Calu3 (cell line): ENCODE measurements at places on chromosomes 3 and 15.
A peak's percentile ranks its signal among the peaks of the same experiment; 100 is the strongest.

- H3K4me1 ChIP-seq = no peaks in the 10 kb centered on the region
- H3K4me3 ChIP-seq = peak overlapping the region; percentile 95
- H3K27ac ChIP-seq = peak overlapping the region; percentile 20
- no peaks in the 10 kb centered on the region for H3K27me3 ChIP-seq
- peaks cover 44% of the 10 kb centered on the region for H3K36me3 ChIP-seq
Observed at GRCh38 chr15:65184305-65184867, 756 bp downstream of the CLPX start.

DNA sequence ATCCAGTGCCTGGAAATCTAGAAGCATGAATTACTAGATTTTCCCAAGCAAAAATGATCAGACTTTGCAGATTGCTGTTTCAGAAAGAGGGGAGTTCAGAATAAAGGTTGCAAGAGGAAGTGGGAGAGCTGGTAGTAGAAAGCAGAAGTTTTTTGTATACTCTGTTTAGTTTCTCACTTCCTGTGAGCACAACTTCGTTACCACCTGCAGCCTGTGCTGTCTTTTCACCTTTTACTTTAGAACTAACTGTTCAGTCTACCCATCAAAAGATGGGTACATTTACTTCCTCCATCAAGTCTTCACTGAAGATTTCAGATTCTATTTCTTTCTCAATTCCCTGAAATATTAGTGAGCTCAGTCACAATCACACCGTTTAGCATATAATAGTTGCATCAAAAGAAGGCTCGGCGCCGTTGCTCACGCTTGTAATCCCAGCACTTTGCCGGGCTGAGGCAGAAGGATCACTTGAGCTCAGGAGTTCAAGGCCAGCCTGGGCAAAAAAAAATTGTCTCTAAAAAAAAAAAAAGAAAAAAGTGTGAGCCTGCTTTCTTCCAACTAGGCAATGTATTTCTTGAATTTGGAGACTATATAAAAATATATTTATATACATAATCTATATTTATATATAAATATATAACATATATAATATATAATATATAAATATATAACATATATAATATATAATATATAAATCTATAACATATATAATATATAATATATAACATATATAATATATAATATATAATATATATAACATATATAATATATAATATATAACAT is 1.8 kb upstream of the CEP97 start:
- H3K4me1 ChIP-seq = no peaks in the 10 kb centered on the region
- no peak overlapping the region for H3K4me3 ChIP-seq
- DNase-seq = no peak
- no peaks in the 10 kb centered on the region for H3K27me3 ChIP-seq

DNA sequence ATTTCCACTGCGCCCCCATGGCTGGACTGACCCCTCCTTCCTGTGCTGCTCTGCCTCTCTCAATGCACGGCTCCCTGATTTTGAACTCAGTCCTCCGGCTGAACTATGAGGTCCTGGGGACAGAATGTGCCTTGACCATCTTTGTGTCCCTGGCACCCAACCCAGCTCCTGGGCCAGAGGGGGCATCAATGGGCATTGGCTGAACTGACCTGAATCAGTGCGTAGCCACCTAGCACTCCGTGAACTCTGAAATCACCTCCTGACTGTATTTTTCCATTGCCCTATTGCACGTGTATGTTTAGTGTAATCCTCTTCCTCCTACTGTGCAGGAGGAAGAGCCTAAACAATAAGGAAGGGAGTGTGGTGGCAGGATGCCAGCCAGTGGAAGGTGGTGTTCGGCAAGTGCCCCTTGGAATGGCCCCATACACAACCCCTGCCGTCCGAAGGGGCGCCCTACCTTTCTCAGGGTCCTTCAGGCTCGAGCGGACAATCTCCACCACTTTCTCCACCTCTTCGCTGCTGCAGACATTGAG is 33.5 kb downstream of the BDH1 start:
- H3K27ac ChIP-seq = peak overlapping the region; percentile 98
- H3K27me3 ChIP-seq = no peaks in the 10 kb centered on the region
- H3K4me3 ChIP-seq = peak overlapping the region; percentile 54
- H3K36me3 ChIP-seq = peaks cover 37% of the 10 kb centered on the region

DNA sequence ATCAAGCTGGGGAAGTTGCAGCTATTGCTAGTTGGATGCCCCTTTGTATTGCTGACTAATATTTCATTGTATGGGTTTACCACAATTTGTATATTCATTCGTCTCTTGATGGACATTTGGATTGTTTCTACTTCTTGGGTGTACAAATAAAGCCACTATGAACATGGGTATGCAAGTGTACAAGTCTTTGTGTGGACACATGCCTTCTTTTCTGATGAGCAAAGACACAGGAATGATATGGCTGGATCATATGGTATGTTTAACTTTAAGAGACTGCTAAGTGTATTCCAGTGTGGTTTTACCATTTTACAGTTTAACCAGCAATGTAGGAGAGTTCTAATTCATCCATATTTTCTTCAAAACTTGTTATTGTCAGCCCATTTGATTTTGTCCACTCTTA is 32.2 kb downstream of the NECTIN3 start:
- peaks cover 44% of the 10 kb centered on the region for H3K4me1 ChIP-seq
- H3K27ac ChIP-seq = no peak overlapping the region
- no peaks in the 10 kb centered on the region for H3K36me3 ChIP-seq
- H3K4me3 ChIP-seq = no peak overlapping the region

- no peak overlapping the region for H3K27ac ChIP-seq
- peaks cover 42% of the 10 kb centered on the region for H3K27me3 ChIP-seq
- DNase-seq = no peak
- no peaks in the 10 kb centered on the region for H3K4me1 ChIP-seq
- H3K4me3 ChIP-seq = no peak overlapping the region
Observed at GRCh38 chr3:10651506-10651905, 146.1 kb upstream of the ATP2B2 start.

DNA sequence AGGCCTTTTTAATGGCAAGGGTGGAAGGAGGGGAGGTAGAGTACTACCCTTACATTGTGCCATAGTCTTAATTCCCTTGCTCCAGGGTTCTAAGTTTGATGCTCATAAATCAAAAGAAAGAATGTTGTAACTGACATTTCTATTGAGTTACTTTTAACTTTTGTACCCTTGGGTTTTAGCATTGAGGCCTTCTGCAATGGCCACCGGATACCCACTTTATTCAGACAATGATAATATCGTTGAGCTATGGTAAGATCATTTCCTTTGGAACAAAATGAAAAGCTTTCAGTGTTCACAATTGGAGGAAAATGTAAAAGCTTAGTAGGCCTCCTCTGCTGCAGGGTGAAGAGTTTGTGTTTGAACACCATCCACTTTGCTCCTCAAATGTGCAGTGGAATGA is 16.8 kb downstream of the CGNL1 start:
- H3K4me1 ChIP-seq = no peaks in the 10 kb centered on the region
- no peaks in the 10 kb centered on the region for H3K27me3 ChIP-seq
- DNase-seq = no peak
- H3K4me3 ChIP-seq = no peak overlapping the region

DNA sequence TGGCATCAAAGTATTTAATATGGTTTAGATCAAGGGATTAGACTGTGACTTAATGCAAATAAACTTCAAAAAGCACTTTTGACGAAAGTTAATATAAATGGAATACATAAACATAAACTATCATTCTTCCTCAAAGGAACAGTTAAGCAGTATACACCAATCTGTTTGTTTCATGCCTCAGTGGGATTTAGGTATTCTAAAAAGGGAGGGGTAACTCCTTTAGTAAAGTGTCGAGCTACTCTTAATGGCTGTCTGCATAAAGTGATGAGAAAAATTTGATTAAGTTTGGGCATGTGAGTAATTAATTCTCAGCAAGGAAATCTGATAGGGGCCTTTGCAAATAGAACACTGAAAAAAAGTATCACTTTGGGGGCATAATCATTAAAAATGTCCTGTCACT is 176.9 kb downstream of the FRMD5 start:
- no peak for DNase-seq
- no peaks in the 10 kb centered on the region for H3K4me1 ChIP-seq
- no peak overlapping the region for H3K4me3 ChIP-seq
- H3K36me3 ChIP-seq = no peaks in the 10 kb centered on the region
- no peaks in the 10 kb centered on the region for H3K27me3 ChIP-seq

GRCh38 chr3:127408022-127408683 is 120.3 kb upstream of the PRR20G start:
- H3K27ac ChIP-seq = no peak overlapping the region
- H3K27me3 ChIP-seq = peaks cover 92% of the 10 kb centered on the region
- no peak for DNase-seq
- H3K36me3 ChIP-seq = no peaks in the 10 kb centered on the region
- peaks cover 7% of the 10 kb centered on the region for H3K4me1 ChIP-seq

- H3K36me3 ChIP-seq = peaks cover 24% of the 10 kb centered on the region
- H3K27me3 ChIP-seq = no peaks in the 10 kb centered on the region
- H3K27ac ChIP-seq = no peak overlapping the region
Observed at GRCh38 chr3:100740207-100740606, 30.9 kb downstream of the TFG start.

- no peak for DNase-seq
- no peaks in the 10 kb centered on the region for H3K36me3 ChIP-seq
- no peak overlapping the region for H3K27ac ChIP-seq
Observed at GRCh38 chr3:4721511-4721911, 228.4 kb downstream of the ITPR1 start.

DNA sequence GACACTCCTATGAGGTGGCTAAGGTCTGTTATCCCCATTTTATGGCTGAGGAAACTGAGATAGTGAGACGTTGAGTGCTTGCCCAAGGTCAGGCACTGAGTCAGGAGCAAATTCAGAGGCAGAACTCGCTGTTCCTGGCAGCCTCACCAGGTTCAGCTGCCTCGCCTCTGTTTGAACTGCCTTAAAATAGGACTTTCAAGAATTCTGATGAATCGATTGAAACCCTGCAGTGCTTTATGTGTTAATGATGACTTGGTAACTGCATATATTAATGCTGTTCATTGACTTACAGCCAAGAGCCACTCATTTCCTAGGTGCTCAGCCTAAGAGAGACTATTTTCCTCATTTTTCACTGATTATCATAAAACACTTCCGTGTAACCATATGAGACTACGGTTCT is 79.5 kb upstream of the BHLHE40 start:
- no peaks in the 10 kb centered on the region for H3K27me3 ChIP-seq
- H3K4me1 ChIP-seq = peaks cover 32% of the 10 kb centered on the region
- H3K4me3 ChIP-seq = peak overlapping the region; percentile 1
- no peak overlapping the region for H3K27ac ChIP-seq
- no peak for DNase-seq

DNA sequence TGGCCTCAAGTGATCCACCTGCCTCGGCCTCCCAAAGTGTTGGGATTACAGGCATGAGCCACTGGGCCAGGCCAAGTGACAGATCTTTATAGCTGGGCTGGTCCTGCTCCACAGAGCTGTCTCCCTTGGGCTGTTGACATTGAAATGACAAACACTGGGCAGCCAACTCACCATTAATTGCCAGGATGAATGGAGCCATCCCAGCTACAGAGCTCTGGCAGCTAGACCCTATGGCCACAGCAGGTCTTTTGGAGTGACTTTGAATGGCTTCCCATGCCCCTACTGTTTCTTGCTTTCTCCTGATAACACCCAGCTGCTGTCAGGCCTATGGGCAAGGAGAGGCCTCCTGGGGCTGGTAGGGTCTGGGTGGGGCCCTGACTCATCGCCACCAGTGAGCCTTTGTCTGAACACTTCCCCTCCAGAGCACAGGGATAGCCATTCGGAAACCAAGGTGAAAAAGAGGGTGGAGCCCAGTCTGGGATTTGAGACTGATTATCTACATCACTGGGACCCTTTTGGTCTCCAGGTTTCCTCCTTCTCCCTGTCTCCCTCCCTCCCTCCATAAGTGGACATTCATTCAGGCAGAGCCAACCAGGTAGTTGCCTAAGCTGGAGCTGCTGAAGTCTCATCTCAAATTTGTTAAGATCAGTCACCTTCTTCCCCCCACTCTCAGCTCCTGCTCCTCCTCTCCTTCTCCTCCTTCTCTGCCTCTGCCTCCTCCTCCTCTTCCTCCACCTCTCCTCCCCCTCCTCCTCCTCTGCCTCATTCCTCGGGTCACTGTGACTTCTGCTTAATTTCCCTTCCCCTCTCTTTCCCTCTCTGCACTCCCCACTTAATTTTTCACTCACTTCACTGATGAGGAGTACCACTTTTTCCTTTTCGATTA is 34.0 kb downstream of the BHLHE40 start:
- H3K36me3 ChIP-seq = peaks cover 29% of the 10 kb centered on the region
- no peak overlapping the region for H3K4me3 ChIP-seq
- peak overlapping the region; percentile 83 for H3K27ac ChIP-seq
- peak; percentile 84 for DNase-seq

- no peak for DNase-seq
- H3K27ac ChIP-seq = no peak overlapping the region
- H3K4me1 ChIP-seq = no peaks in the 10 kb centered on the region
- no peaks in the 10 kb centered on the region for H3K27me3 ChIP-seq
Observed at GRCh38 chr3:52030714-52031310, 25.6 kb downstream of the DUSP7 start.

DNA sequence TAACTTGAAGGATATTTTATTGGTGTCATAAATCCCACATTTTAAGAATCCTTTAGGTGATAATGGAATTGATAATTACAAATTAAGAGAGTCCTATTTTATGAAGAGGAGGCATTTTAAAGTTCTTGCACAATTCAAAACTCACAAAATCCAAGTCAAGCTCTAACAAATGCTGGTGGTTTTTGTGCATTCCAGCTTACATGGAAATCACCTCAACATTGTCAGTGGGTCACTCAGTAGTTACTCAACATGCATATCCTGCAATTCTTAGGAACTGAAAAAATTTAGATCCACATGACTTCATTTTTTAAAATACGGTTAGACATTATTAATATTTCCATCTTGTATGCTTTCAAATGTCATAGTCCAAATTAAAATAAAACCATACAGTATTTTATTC is 487.2 kb downstream of the CNTN3 start:
- no peaks in the 10 kb centered on the region for H3K27me3 ChIP-seq
- H3K4me1 ChIP-seq = no peaks in the 10 kb centered on the region
- no peaks in the 10 kb centered on the region for H3K36me3 ChIP-seq
- DNase-seq = no peak

DNA sequence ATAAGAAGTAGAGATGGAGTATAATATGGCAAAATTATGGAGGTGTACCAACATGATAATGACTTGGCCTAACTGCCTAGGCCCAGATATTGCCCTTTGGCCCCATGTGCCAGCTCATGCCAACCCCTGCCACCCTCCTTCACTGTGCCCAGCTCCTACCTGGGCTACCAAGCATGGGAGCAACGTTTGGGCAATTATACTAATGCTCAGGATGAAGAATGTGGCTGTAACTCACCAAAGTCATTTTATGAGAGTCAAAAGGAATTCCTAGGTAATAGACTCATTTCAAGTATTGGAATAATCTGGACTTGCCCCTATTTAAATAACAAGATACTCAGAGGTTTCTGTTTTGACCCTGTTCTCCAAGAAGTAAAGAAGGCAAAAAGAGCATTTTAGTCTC is 240.2 kb upstream of the IL12A start:
- H3K36me3 ChIP-seq = no peaks in the 10 kb centered on the region
- no peak overlapping the region for H3K4me3 ChIP-seq
- H3K4me1 ChIP-seq = peaks cover 7% of the 10 kb centered on the region
- no peaks in the 10 kb centered on the region for H3K27me3 ChIP-seq

- DNase-seq = peak; percentile 88
- no peaks in the 10 kb centered on the region for H3K27me3 ChIP-seq
- peak overlapping the region; percentile 89 for H3K27ac ChIP-seq
- H3K4me3 ChIP-seq = peak overlapping the region; percentile 24
- H3K36me3 ChIP-seq = peaks cover 6% of the 10 kb centered on the region
Observed at GRCh38 chr15:55627730-55628368, 39.7 kb upstream of the PYGO1 start.
